ENCODE measurements at places on chromosomes 4 and X. TPM values are rescaled to one million over a fixed set of nuclear protein-coding genes. Genes with fewer than 3 reads are reported as not detected.

The PRPS2 gene
- 27.2 TPM for total RNA-seq

DNA sequence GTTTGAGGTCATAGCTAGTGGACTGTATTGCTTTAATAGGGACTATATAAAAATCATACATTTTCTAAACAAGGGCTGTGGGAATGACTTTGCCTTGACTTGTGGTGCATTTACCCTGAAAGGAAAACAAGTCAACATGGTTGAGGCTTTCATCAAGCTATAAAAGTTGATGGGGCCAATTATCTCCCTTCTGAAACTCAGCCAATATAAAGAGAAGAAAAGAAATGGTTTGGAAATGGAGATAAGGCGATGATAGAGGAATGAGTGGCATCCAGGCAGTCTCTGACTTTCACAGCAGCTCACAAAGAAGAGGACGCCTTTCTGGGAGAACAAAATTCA is 118.7 kb downstream of the SMARCA1 start:
- no peak for DNase-seq

GRCh38 chrX:129996120-129996519 is 13.7 kb downstream of the BCORL1 start:
- DNase-seq = no peak

- no peak for DNase-seq
Observed at GRCh38 chrX:30144971-30145731, 70.2 kb upstream of the MAGEB2 start.

DNA sequence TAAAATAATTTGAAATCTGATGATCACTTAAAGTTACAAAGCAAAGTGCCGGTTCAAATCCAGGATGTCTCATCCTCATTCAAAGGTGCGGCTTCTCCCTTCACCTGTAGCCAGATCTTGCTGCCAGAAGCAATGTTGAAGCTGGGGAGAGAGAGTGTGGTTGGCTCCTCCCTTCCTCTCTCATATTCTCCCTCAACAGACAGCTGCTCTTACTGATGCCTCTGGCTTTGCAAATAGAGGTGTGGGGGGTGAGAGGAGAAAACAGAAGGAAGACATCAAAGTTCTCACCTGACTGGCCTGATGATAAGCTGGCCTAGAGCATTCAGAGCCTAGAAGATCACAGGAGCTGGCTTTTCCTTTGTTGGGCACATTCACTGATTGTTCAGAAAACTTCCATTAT is 28.3 kb upstream of the BTC start:
- DNase-seq = no peak

DNA sequence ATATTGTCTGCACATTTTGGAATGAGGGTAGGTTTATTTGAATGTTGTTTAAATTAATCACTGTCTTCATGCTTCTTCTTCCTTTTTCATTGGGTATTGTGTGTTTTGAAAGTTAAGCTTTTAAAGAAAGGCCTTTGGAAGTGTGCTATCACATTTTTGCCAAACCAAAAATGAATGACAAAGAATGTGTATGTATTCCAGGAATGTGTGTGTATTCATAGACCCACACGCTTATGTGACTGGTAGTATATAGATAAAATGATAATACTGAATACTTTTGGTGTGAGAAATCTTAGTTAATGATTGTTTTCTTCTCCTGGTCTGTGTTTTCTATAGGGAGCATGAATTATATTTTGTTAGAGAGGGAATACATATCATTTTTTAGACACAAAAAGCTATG is 404.4 kb downstream of the TLL1 start:
- DNase-seq = no peak

- DNase-seq = no peak
Observed at GRCh38 chrX:140510306-140510676, 5.4 kb upstream of the SOX3 start.

DNA sequence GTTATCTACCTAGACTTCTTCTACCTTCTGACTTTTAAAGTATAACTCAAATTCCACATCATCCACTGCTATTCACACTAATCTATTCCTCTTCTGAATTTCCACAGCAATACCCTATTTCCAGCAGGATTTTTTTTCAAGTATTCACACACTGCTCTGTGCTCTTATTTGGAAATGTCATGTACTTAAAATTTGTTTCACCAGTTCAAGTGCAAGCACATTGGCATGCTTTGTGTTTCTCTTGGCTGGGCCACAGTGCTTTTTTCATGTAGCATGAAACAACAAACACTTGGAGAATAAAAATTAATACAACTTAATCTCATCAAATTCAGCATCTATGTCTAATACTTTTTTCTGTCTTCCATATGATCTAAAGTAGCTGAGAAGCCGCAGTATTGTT is 161.8 kb upstream of the PCDH18 start:
- no peak for DNase-seq

GRCh38 chr4:19987746-19988145 is 264.0 kb upstream of the SLIT2 start:
- no peak for DNase-seq

GRCh38 chrX:13816643-13817627 is at the start of gene GPM6B:
Gene GPM6B, minus strand, starts transcription at chrX:13817093. Its CDS starts 189 bp downstream, at chrX:13816904.
- DNase-seq = peak; percentile 8

Data from neural crest cell (in vitro differentiated cells).